ENCODE measurements at places on chromosomes 6 and 20.

DNA sequence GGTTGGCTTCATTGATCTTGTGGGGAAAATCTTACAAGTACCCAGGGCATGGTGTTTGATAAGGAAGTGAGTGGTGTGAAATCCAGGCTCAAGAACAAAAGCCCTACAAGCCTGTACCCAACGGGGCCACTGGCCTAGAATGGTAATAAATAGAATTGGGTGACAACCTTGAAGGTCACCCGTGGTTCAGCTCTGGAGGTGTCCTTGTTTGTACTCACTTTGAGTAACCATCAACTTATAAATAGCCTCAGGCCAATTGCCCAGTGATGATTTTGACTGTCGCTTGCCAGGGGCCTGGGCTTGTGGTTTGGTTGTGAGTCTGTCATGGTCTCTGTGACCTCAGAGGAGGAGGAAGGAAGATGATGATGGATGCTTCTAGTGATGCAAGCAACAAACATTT lies 87.8 kb downstream of the PHACTR3 start:
- DNase-seq = no peak

DNA sequence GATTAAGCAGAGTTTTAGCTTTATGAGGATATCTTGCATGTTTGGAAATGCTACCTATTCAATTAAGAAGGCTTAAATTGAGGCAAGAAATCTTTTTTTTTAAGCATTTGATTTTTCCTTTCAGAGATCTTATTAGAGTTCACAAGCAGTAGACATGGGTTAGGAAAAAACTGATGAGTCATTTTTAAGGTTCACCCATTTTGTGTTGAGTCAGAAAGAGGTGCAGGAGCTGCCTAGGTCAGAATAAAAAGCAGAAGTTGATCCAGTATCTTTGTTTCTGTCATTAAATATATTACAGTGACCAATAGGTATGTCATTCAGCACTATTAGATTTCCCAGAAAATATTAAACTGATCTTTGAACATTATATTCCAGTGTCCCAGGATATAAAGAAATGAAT lies 306.8 kb downstream of the LMBRD1 start:
- DNase-seq = no peak

DNA sequence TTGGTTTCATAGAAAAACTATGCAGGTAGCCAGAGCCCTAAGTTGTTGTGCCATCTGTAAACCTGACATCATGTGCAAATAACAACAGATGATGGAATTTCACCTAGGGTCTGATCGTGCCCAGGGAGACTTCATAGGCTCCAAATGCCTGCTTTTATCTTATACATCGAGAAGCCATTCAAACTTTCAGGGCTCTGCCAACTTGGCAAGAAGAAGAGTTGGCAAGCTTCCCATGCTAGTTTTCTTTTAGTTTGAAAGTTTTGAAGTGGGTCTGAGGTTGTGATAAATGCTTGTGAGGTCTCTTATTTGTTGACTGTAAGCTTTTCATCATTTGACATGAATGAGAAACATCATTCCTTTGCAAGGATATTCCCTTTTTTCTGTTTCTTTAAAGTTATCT lies 175.4 kb upstream of the FLRT3 start:
- DNase-seq = no peak

- DNase-seq = no peak
Observed at GRCh38 chr20:48456366-48457192, 371.2 kb downstream of the PREX1 start.

DNA sequence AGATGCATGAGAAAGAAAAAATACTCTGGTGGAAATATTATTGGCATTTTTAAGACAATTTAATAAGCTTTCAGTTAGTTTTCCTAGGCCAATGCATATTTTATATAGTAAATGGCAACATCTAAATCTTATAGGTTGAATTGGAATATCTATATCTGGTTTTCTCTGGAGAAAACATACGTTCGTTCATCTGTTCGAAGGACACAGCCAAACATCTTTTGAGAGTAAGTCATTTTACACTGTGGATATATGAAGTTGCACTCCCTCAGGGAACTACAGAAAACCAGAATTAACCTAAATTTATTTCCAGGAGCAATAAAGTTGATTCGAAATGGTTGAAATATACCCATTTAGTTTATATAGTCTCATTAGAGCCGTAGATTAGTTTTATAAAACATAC lies 49.0 kb downstream of the MYLIP start:
- DNase-seq = no peak

Measured in CD8-positive, alpha-beta T cell (primary cell).